Activated T-helper 1 cell treated with anti-CD3 and anti-CD28 coated beads, Interleukin-2, amount 50 U/mL, for 16 hours (primary cell): ENCODE measurements at places on chromosomes 1 and 21.

DNA sequence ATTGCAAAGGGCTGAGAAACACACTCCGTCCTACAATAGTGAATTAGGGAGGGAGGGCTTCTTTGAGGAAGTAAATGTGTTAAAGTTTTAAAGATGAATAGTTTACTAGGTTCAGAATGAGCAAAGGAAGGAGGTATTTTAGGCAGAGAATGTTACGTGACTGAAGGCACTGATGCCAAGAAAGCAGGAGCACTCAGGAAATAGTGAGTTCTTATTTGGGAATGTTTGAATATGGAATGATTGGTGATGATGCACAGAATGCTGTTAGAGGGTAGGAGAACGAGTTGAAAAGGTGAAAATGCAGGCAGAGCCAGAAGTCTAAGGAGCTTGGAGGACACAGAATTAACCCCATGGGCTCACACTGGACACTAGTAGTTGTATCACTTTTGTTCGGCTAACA lies 108.0 kb downstream of the NRIP1 start:
- DNase-seq = no peak

DNA sequence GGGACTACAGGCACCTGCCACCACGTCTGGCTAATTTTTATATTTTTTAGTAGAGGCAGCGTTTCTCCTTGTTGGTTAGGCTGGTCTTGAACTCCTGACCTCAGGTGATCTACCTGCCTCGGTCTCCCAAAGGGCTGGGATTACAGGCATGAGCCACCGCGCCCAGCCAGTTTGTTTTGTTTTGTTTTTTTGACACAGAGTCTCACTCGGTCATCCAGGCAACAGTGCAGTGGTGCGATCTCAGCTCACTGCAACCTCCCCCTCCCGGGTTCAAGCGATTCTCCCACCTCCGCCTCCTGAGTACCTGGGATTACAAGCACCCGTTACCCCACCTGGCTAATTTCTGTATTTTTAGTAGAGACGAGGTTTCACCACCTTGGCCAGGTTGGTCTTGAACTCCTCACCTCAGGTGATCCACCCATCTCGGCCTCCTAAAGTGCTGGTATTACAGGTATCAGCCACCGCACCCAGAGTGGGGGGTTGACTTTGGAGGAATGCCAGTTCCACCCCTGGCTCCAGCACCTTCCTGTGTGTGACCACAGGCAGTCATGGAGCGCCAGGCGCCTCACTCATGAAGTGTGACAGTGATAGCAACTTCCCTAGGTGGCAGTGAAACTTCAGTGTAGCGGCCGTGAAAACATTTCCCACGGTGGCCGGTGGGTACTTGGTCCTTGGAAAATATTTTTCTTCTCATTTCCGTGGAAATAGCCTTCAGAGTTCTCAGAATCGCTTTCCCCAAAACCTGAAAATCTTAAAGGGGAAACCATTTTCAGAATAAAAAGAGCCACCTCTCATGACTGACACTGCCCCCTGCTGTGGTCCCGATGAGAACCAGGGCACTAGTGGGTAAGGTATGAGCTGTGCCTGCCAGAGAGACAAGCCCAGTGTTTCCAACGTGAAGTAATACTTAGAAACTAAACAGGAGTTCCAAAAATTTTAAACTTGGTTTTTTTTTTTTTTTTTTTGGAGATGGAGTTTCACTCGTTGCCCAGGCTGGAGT lies 48.6 kb downstream of the WDR4 start:
- no peak for DNase-seq

DNA sequence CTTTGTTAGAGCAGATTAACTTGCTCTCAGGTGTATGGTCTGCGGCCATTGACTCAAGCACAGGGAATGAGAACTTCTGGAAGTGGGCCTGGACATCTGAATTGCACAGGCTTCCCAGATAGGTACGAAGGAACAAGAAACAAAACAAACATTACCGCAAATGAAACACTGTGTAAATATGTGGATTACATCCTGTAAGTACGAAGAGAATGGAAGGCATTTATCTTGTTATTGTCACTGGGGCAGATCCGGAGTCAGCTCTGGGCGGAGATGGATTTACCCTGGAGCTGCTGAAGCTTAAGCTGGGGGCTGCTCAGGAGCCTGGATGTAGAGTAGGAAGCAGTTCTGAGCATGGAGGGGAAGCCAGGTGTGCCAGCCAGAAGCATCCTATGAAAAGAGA lies 6.8 kb downstream of the HES2 start:
- DNase-seq = no peak

GRCh38 chr1:210342986-210343780 lies 14.5 kb downstream of the HHAT start:
- DNase-seq = no peak

GRCh38 chr1:155706139-155706538 lies 17.2 kb downstream of the DAP3 start:
- DNase-seq = no peak

- DNase-seq = peak; percentile 56
Observed at GRCh38 chr1:32201011-32201855, 838 bp downstream of the CCDC28B start.

- DNase-seq = no peak
Observed at GRCh38 chr1:108852221-108852975, 4.5 kb downstream of the AKNAD1 start.

GRCh38 chr1:19892628-19893168 lies 10.5 kb downstream of the OTUD3 start:
- no peak for DNase-seq
